ENCODE measurements at places on chromosomes 5 and 9.

- no peak for DNase-seq
Measured at GRCh38 chr9:7871977-7872730, 72.6 kb upstream of the DMAC1 start.

DNA sequence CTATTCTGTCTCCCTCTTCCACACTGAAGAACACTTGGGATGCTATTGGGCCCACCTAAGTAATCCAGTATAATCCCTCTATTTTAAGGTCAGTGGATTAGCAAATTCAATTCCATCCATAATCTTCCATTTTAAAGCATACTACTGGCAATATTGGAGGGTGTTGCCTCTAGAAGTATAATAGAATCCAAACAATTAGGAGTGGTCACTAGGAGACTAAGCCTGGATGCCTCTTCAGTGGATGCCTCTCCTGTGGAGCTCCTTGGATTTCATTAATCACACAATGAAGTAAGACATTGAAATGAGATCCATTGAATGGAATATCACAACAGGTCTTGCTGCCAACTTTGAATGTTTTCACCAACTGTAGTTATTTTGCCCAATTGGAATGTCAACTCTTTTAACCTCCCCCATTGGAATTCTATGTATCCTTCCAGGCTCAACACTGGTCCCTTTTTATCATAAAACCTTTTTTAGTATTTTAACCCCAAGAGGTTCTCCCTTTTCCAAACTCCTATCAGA is 311.6 kb downstream of the PLK2 start:
- DNase-seq = no peak

- no peak for DNase-seq
Measured at GRCh38 chr5:116699332-116699731, 124.7 kb upstream of the SEMA6A start.

GRCh38 chr5:22665801-22666200 is 187.3 kb downstream of the CDH12 start:
- no peak for DNase-seq

DNA sequence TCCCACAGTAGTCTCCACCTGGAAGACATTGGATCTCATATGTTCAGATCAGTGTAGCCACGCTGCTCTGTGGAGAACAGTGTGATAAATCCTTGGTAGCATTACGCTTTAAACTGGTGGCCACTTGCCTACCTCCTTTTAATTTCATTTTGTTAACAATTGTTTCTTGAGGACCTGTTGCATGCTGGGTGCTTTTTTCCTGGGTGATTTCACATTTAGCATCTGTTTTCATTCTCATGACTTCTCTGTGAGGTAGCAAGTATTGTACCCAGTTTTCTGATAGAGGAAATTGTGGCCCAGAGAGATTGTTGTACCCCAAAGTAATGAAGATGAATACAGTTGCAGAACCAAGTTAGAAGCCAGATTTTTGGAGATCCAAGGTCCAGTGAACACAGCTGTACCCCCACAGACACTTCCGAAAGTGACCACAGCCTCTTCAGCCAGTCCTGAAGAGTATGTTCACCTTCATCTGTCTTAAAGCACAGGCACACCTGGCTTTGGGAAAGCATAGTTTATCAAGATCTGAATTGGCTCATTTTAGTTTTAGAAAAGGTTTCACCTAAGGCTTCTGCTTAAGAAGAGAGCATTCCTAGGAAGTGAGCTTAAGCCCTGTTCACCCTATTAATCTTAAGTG is 75.2 kb downstream of the F2RL2 start:
- no peak for DNase-seq

DNA sequence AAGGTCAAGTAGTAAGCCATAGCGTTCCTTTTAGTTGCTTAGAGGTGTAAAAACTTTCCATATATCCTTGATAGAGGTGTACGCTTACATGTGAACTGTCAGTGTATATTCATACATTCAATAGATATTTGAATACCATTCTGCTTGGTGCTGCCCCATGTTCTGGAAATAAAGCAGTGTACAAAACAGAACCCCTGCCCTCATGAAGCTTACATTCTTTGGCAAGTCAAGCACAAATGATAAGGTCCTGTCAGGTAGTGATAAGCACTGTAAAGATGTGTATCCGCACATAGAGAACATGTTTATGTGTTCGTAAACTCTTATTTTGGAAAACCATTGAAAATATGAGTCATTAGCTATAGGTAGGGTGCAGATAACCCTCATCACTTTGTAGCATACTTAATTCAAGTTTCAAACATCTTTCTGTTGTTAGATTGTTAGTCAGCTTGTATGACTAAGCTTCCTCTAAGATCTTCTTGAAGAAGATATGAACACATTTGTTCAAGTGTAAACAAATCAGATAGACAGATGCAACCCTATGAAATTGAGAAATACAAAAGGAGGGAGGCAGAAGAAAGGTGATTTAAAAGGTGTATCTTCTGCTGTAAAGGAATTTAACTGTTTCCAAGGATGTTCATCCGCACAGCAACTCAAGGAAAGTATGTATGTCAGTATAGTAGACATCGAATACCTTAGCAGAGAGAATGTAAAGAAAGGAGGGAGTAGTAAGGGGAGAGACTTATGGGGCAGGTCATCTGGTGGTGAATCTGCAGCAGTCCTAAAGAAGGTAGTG is 1.6 kb downstream of the GTF3C4 start:
- DNase-seq = no peak

DNA sequence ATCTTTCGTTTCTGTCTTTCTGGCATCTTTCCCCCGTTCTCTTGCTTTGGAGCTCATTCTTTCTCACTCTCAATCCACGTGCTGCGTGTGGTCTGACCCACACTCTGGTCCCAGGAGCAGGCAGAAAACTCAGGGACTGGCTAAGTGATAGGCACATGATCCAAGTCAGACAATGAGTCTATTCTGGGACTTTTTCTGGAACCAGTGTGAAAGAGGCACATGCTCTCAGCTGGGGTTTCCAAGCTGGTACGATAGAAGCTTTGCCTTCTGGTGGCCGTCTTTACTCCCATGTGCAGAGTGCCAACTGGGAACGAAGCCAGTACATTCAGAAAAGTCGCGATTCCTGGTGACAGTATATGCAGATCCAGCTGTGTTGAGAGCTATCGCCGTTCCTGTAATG is 94.4 kb downstream of the PDZD2 start:
- DNase-seq = no peak

DNA sequence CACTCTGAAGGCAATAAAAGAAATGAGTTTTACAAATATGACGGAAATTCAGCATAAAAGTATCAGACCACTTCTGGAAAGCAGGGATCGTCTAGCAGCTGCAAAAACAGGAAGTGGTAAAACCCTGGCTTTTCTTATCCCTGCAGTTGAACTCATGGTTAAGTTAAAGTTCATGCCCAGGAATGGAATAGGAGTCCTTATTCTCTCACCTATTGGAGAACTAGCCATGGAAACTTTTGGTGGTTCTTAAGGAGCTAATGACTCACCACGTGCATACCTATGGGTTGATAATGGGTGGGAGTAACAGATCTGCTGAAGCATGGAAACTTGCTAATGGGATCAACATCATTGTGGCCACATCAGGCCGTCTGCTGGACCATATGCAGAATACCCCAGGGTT is 93.5 kb upstream of the RGMB start:
- no peak for DNase-seq
